ENCODE measurements at places on chromosomes 16 and 17.

DNA sequence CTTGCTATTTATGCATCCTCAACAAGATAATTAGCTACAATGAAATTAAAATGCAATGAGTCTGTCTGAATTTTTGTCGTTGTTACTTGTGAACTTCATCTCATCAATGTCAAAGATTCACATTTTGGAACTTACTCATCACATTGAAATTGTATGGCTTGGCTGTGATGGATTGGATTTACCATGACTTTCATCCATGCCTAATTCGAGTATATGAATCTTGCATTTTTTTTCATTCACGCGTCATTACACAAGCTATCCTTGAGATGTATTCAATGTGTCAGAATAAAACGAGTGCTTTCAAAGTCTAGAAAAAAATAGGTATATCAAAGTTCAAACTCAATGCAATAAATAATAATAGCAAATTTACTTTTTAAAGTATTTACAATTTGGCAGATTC lies 265.3 kb downstream of the MAP2K6 start:
- DNase-seq: no peak

DNA sequence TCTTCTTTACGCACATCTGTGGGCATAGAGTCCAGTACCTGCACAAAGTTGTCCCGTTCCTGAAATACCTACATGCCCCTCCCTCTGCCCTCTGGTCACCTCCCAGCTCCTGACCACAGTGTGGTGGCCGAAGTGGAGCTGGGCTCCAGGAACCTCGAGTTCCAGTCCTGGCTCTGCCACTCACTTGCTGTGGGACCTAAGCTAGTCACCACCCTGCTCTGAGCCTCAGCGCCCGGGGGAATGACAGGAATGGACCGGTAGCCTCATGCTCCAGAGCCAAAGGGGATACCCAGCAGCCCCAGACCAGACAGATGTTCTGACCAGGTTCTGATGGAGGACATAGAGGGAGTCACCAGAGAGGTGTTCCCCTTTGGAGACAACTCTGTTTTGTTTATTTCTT lies 26.7 kb upstream of the ITGA3 start:
- DNase-seq: no peak

DNA sequence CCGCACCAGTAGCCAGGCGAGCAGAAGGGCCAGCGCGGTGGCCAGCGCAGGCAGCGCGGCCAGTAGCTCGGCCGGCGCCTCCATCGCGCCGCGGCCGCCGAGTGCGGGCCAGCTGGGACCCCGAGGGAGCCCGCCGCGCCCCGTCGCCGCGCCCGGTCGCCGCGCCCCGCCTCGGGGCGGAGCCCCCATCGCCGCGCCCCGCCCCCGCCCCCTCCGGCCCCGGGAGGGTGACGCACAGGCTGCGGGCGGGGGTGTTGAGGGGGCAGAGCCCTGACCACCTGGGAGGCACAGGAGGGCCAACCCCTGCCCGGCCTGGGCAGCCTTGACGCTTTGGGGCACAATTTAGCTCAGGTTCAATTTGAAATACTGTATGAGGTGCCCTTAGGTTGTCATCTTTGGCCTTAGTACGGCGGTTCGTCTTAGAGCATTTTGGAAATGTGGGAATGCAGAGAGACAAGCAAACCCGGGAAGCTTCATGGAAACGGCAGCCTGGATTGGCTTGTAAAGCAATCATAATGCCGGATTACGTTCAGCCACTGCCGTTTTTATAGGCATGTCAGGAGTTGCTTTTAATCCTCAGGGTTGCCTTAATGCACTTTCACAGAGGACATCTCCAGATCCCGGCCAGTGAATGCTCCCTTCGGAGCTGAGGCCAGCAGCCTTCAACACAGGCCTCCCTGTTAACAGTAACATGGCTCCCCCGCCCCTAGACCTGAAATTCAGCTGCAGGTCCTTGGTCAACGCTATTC lies at the start of gene MXRA7:
MXRA7 (minus strand) TSS at position 103 of the 749 bp plus-strand sequence; CDS start at position 84, 19 bp downstream.
- DNase-seq: peak; percentile 65

- DNase-seq: no peak
Observed at GRCh38 chr17:1050246-1050995, 53.5 kb downstream of the TIMM22 start.

GRCh38 chr16:27920391-27920891 lies 143.1 kb downstream of the GSG1L start:
- DNase-seq: no peak

- no peak for DNase-seq
Observed at GRCh38 chr16:74605746-74606520, 981 bp downstream of the GLG1 start.

GRCh38 chr16:84867696-84868095 lies 47.9 kb downstream of the CRISPLD2 start:
- DNase-seq: no peak

- no peak for DNase-seq
Observed at GRCh38 chr16:53755026-53755910, 51.3 kb downstream of the FTO start.

GRCh38 chr16:87472142-87472778 lies 20.6 kb downstream of the ZCCHC14 start:
- no peak for DNase-seq

- no peak for DNase-seq
Observed at GRCh38 chr16:58730724-58731370, 3.3 kb downstream of the GOT2 start.

- peak; percentile 40 for DNase-seq
Observed at GRCh38 chr17:14072881-14073280, 3.6 kb downstream of the COX10 start.

GRCh38 chr16:87515475-87516330 lies 22.9 kb upstream of the ZCCHC14 start:
- DNase-seq: no peak

GRCh38 chr16:58187092-58187491 lies 10.8 kb downstream of the CSNK2A2 start:
- no peak for DNase-seq

- peak; percentile 86 for DNase-seq
Observed at GRCh38 chr16:56932721-56933619, 1.0 kb downstream of the HERPUD1 start.

DNA sequence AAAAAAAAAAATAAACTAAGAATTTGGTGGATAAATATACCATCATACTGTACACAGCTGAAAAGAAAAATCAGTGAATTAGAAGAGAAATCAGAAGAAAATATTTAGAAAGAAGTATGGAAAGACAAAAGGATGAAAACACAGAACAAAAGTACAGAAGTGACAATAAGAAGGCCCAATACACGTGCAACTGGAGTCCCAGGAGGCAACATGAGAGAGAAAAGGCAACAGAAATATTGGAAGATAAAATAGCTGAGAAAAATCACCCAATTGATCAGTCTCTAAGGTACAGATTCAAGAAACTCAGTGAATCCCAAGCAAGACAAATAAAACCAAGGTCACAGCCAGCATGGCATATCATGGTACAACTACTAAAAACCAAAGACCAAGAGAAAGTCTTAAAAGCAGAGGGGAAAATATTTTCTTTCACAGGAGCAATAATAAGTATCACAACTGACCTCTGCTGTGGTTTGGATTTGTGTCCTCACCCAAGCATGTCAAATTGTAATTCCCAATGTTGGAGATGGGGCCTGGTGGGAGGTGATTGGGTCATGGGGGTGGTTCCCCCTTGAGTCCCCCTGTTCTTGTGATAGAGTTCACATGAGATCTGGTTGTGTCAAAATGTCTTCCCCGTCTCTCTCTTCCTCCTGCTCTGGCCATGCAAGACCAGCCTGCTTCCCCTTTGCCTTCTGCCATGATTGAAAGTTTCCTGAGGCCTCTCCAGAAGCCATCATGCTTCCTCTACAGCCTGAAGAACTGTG lies 20.2 kb upstream of the ENGASE start:
- DNase-seq: no peak

- DNase-seq: no peak
Observed at GRCh38 chr16:49827805-49828438, 28.0 kb downstream of the ZNF423 start.

- no peak for DNase-seq
Observed at GRCh38 chr17:51346218-51346982, 86.1 kb downstream of the UTP18 start.

DNA sequence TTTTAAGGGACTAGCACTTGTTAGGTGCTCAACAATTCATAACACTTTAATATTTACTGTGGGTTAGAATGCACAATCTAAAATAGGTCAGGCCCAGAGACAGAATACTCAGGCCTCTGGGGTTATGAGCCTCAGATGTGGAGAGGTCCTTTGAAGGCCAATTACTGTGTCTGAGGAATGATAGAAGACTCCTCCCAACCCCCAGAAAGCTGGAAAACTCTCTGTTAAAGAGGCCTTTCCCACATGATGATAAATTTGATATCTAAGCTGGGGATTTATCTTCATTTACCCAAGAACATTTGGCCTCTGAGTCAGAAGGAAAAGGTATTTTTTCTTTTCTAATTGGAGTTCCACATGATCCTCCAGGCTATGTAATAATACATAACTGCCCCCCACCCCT lies 41.1 kb upstream of the MMD start:
- DNase-seq: no peak

GRCh38 chr16:14035092-14035491 lies 36.0 kb upstream of the MRTFB start:
- DNase-seq: no peak

DNA sequence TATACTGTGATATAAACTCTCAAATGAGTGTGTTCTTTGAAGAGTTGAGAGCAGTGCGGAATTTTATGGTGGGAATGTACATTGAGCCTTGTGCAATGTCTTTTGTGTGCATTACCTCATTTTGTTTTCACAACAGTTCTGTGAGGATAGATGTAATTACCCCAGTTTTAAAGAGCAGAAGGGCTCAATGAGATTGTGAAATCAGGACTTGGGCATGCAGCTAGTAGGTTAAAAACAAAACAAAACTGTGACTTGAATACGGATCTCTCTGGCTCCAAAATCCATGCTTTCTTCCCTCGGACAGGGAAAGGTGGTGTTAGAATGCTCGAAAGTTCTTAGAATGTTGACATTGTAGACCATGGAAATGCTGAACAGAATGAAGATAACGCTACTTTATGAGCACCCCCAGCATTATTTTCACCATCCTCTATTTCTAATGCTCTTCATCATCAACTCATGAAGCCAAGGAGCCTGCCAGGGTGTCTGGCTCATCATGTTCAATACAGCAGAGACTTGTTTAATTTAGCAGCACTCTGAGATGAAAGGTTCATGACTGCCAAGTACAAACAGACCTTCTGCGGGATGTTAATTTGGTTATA lies 17.1 kb downstream of the MRTFB start:
- DNase-seq: no peak

GRCh38 chr17:1979182-1979985 lies 45.8 kb downstream of the RTN4RL1 start:
- DNase-seq: no peak

GRCh38 chr17:16286947-16287562 lies 66.2 kb downstream of the CENPV start:
- DNase-seq: peak; percentile 52

All from NB4 (cell line).